Fibroblast of mammary gland (primary cell): ENCODE measurements at places on chromosomes 5 and 9.
A peak's percentile ranks its signal among the peaks of the same experiment; 100 is the strongest.

- DNase-seq, result no peak
Measured at GRCh38 chr5:117255211-117256027, 680.8 kb upstream of the SEMA6A start.

GRCh38 chr5:177393206-177393765 lies 7.2 kb downstream of the PFN3 start:
- no peak for DNase-seq

GRCh38 chr5:64854855-64855254 lies 86.1 kb downstream of the CWC27 start:
- no peak for DNase-seq

- DNase-seq, result no peak
Measured at GRCh38 chr5:14172149-14172795, 29.1 kb downstream of the TRIO start.

- DNase-seq, result no peak
Measured at GRCh38 chr9:116350213-116350612, 196.6 kb downstream of the PAPPA start.

DNA sequence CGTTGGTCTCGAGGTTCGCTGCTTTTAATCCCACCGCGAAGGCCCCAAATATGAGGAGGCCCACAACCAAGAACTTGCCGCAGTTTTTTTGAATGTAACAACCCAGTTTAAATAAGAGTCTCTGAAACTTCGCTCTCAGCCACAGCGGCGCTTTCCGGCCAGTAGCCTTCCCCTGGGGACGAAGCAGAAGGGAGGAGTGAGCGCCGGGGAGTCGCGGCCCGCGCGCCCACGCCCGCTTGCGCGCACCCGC lies 10.4 kb downstream of the PTCH1 start:
- DNase-seq, result peak; percentile 49

DNA sequence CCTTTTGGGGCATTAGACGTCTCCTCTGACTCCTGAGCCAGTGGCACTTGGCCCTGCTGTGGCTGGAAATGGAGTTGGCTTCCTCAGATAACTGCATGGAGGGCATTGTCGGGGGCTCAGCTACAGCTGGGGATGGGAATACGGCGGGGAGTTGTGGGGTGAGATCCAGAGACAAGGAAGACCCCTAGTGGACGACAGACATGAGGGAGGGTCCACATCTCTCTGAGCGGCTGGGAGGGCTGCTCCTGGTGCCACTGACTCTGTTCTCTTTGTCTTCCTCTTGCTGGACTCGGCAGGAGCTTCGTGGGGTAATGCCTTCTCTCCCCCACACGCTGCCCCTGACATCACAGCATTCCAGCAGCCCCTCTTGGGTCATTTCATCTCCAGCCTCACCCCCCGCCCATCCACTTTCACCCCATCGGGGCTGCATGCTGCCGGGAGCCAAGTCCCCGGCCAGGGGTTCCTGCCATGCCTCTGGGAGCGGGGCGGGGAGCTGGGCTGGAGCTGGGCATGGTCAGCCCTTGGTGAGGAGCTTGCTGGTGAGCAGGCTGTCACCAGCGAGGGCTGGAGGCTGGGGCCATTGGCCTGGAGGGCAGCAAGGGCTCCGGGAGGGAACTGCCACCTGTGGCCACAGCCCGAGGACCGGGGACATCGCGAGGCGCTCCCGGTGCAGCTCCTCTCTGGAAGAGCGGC lies 172.3 kb downstream of the CACNA1B start:
- DNase-seq, result no peak

DNA sequence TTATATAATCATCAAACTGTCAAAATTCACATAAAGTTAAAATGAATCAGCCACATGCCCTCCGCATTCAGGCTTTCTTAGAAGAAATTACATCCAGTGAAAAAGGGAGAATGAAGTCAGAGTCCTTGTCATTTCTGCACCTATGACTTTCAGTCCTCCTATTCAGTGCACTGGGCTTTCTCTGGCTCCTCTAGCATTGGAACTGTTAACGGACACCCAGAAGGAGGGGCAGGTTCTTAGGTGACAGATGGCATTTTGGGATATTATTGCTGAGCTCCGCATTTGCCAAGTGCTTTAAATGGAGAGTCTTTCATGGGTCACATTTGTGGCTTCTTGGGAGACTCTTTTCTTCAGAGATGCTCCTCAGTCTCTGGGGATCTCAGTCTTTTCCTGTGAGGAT lies 40.0 kb downstream of the ADAMTS19 start:
- DNase-seq, result no peak

GRCh38 chr5:54539001-54539400 lies 21.4 kb downstream of the SNX18 start:
- DNase-seq, result no peak

- no peak for DNase-seq
Measured at GRCh38 chr5:140953234-140953633, 13.0 kb upstream of the PCDHAC2 start.

DNA sequence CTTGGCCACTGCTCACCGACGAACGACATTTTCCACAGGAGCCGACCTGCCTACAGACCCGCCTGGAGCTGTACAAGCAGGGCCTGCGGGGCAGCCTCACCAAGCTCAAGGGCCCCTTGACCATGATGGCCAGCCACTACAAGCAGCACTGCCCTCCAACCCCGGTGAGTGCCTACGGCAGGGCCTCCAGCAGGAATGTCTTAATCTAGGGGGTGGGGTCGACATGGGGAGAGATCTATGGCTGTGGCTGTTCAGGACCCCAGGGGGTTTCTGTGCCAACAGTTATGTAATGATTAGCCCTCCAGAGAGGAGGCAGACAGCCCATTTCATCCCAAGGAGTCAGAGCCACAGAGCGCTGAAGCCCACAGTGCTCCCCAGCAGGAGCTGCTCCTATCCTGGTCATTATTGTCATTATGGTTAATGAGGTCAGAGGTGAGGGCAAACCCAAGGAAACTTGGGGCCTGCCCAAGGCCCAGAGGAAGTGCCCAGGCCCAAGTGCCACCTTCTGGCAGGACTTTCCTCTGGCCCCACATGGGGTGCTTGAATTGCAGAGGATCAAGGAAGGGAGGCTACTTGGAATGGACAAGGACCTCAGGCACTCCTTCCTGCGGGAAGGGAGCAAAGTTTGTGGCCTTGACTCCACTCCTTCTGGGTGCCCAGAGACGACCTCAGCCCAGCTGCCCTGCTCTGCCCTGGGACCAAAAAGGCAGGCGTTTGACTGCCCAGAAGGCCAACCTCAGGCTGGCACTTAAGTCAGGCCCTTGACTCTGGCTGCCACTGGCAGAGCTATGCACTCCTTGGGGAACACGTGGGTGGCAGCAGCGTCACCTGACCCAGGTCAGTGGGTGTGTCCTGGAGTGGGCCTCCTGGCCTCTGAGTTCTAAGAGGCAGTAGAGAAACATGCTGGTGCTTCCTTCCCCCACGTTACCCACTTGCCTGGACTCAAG lies 1.5 kb downstream of the CSF2 start:
- DNase-seq, result no peak

DNA sequence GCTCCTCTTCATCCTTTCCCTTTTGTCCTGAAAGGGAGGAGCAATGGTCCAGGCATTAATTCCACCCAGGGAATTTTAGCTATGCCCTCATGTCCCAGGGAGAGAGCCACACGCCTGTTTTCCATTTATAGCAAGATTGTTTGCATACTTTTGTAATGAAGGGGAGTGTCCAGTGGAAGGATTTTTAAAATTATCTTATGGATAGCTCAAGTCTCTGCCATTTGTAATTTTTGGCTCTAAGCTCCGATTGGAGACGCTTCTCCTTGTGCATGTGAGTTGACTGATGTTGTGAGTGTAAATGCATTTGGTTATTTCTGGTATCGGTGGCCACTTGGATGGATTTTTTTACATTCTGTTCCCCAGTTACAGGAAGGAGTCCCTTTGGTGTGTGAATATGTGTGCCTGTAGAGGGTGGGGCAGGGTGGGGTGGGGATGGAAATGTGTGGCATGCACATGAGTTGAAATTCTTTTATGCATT lies 7.2 kb upstream of the RPL26L1 start:
- no peak for DNase-seq

GRCh38 chr9:77848897-77849296 lies 182.7 kb downstream of the GNAQ start:
- peak; percentile 95 for DNase-seq

- DNase-seq, result no peak
Measured at GRCh38 chr9:37301042-37301853, 121.2 kb upstream of the GRHPR start.

GRCh38 chr5:126531543-126532120 lies 63.4 kb downstream of the ALDH7A1 start:
- peak; percentile 38 for DNase-seq

GRCh38 chr5:168404365-168404764 lies 81.9 kb upstream of the RARS1 start:
- DNase-seq, result peak; percentile 91

DNA sequence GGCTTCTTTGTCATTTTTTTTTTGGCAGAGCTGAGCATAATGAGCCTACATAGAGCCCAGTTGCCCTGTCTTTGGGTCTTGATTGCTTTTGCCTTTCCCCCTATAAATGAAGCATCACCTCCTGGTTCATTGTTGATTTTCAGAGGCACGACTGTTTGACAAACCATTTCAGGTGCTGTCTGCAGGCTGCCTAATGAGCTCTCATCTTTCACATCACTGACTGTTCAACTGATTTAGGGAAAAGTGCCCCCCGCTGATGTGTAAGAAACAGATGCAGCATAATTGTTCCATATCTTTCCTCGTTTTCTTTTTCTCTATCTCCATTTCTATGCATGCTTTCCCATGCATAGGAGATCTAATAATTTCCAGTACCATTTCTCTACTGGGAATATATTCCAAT lies 338.6 kb downstream of the TMEM38B start:
- DNase-seq, result no peak

DNA sequence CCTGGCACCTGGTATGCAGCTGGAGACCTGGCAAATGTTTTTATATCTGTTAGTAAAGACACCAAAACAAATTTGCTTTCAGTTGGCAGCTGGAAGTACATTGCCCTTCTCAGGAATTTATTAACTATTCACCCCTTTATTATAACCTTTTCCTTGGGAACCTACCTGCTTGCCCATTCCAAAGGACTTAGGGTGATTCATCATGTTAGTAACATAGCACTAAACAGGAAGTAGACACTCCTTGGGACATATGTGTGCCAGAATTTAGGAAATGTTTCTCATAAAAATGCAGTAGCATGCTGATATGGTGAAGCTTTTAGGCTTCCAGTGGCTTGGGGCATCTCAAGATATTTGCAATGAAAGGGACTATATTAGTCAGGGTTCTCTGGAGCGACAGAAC lies 184.2 kb downstream of the DMAC1 start:
- no peak for DNase-seq

DNA sequence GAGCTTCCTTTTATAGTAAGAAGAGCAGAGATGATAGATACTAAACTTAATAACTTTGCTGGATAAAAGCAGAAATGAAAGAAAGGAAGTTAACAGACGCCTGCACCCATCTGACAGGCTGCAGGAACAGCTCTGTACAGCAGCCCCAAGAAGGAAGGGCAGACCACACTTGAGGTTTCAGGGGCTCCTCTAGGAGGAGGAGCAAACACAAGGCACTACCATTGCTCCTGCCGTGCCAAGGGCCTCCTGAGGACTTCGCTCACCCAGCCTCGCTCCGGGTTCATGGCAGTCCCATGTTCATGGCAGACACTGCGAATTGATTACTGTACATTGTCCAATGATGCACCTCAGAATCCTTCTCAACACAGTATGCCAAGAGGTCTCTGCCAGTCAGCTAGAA lies 85.1 kb downstream of the AMBP start:
- DNase-seq, result no peak

GRCh38 chr5:73529081-73529480 lies 30.8 kb downstream of the BTF3 start:
- no peak for DNase-seq
